ENCODE measurements at places on chromosomes 1 and 21.

- no peak for DNase-seq
Measured at GRCh38 chr1:81317191-81317590, 483.5 kb upstream of the ADGRL2 start.

GRCh38 chr1:94616506-94616905 lies 74.9 kb upstream of the F3 start:
- DNase-seq = no peak

DNA sequence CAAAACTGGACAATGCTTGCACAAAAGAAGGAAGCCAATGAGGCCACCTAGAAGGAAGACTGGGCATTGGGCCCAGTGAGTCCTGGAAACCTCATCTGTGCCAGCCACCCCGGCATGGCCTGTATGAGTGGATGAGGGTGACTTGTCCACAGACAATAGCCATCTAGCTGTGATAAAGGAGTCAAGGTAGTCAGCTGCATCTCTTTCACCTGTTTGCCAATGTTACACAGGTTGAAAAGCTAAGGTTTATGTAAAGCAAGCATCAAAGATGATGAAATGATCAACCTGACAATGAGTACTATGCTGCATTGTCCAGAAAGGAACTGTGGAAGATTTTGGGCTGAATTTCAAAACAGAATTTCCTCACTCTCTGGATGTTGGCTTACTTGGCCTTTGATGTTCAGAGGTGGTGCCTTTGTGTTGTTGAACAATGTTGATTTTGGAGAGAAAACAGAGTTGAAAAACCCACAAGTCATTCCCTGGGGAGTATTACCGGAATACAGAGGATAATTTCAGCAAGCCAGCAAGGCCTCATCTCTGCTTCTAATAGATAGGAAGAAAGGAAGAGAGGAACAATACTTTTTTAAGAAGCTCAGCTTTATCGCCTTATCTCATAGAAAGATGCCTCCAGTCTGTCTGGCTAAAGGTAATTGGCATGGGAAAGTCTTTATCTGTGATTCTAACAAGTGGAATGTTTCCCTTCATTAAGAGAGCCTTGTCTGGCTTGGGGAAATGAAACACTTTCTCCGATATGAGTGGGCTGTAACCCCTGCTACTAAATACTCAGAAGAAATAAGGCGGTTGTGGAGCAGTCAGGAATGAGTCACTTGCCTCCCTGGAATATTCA lies 11.4 kb upstream of the SELE start:
- no peak for DNase-seq

DNA sequence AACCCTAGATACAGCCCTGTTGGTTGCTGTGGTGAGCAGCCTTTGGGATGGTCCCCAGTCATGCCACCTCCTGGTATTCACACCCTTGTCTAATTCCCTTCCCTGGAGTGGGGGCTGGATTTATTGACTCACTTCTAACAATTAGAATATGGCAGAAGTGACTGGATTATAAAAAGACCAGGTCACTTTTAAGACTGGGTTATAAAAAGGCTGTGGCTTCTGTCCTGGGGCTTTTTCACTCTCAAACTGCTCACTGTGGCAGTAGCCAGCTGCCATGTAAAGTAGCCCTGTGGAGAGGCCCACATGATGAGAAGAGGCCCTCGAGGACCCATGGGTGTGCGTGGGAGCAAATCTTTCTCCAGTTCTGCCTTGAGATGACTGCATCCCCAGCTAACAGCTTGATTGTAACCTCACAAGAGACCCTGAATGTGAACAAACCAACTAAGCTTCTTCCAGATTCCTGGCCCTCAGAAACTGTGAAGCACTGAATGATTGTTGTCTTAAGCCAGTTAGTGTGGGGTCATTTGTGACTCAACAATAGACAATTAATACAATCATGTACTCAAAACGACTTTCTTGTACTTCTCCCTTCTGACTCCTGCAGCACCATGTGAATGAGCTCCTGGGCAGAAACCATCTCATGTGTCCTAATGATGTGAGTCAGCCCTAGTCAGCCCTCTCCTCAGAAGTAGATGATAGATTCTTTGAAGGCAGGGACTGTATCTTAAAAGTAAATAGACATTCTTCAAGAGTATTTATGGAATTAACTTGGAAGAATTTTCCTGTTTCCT lies 234.9 kb downstream of the TNR start:
- DNase-seq = no peak

GRCh38 chr1:210505601-210506496 lies 177.1 kb downstream of the HHAT start:
- DNase-seq = no peak

DNA sequence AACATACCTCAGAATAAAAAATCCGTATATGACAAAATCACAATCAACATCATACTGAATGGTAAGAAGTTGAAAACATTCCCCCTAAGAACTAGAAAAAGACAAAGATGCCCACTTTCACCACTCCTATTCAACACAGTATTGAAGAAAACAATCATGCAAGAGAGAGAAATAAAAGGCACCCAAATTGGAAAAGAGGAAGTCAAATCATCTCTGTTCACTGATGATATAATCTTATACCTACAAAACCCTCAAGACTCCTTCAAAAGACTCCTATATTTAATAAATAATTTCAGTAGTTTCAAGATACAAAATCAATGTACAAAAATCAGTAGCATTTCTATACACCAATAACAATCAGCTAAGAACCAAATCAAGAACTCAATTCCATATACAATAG lies 14.7 kb downstream of the PGLYRP4 start:
- DNase-seq = no peak

DNA sequence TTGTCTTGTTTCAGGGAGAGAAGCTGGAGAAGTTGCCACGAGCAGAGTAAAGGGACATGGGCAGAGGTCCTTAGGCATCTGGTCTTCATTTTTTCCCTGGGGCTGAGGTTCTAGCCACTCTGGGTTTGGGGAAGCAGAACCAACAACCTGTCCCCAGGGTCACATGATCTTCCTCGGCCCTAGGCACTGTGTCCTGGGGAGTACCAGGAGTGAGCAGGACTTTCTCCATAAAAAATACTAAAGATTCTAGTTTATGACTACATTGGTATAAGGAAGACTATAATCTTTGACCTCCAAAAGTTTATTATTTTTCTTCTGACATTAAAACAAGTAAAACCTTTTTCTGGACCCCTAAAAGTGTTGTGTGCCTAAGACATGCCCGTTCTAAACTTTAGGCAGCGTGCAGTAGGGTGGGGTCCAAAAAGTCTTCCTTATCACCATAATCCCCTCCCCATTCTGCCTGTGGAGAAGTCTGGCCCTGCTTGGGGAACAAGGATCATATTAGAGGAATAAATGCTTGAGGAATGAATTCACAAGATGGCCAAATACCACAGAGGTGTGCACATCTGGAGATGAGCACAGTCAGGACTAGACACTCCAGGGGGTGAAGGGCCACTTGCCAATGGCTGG lies 19.3 kb upstream of the IGSF3 start:
- DNase-seq = no peak

GRCh38 chr1:23184212-23184934 lies 15.7 kb upstream of the LUZP1 start:
- peak; percentile 43 for DNase-seq

DNA sequence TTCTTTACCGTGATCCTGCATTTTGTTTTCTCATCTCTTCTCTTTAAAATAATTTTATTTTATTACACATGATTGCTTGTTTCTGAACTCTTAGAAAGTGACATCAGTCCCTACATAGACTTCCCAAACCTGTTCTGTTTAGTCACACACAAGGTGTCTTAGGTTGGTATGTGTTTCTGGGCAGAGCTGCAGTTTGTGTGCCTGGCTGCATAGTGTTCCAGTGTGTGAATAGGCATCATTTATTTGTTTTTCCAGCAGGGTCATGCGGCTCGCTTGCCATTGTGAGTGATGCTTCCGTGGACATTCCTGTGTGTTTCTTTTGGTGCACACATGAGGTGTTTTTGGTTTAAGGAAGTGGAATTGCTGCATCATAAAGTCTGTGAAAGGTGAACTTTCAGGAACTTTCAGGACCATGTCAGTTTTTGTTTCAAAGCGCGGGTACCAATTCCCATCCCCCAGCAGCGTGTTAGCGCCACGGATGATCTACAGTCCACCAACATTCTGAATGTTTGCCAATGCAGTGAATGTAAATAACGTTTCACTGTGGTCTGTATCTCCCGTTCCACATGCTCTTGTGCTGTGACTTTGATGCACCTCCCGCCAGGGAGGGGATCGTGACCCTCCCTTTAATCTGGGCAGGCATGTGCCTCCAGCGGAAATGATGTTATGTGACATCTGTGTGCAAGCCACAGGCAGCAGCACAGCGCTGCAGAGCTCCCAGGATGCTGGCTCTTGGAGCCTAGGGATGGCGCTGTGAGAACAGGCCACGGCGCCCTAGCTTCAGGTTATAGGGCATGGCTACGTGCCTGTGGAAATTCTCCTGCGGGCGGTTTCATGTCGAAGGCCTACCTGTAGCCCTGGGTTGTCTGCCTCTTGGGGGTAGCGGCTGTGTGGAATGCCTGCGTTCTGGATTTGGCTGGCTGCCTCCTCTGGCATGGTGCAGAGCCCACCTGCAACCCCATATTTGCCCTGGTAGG lies 144.6 kb upstream of the COL6A1 start:
- no peak for DNase-seq

DNA sequence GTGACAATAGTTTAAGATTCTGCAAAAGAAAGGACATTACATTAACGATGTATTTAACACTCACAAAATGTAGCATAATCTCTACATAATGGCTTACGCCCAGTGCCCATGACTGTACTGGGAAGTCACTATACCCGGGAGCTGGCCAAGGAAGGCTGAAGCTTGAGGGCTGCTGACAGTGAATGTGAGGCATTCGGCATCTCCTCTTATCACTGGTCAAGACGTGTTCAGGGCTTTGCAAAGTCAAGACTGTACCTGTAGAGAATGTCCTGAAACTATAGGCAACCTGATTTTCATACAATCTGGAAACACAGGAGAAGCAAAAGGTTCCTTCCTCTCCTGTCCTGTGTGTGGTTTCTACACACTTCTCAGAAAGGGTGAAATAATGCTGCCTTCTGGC lies 12.7 kb upstream of the IFNGR2 start:
- DNase-seq = no peak

DNA sequence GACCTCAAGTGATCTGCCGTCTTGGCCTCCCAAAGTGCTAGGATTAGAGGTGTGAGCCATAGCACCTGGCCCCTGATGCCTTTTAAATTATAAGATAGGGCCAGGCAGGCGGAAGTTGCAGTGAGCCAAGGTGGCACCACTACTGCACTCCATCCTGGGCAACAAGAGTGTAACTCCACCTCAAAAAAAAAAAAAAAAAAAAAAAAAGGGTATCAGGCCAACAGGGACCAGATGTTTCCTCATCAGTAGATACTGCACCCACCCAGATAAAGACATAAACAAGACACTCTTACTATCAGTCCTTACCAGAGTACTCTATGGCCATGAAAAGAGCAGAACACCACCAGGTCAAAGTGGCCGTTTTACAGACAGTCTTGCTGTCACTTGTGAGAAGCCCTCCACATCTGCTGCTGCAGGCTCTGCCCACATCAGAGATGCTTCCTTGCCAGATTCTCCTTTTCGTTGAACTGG lies 3.3 kb downstream of the C21orf58 start:
- no peak for DNase-seq

DNA sequence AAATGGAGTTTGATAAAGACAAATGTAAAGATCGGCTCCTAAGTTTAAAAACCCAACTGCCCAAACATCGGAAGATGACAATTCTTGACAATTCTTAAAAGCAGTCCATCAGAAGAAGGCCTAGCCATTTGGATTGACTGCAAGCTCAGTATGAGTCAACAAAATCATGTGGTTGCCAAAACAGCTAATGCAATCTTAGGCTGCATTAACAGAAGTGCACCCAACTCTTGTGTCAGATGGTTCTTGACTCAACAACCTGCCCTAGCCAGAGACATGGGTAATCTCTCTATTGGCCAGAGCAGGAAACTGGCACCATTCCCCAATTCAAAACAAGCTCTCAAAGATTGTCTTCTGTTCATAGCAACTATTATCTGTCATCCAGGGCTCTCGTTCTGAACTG lies 9.9 kb upstream of the NCF2 start:
- no peak for DNase-seq

DNA sequence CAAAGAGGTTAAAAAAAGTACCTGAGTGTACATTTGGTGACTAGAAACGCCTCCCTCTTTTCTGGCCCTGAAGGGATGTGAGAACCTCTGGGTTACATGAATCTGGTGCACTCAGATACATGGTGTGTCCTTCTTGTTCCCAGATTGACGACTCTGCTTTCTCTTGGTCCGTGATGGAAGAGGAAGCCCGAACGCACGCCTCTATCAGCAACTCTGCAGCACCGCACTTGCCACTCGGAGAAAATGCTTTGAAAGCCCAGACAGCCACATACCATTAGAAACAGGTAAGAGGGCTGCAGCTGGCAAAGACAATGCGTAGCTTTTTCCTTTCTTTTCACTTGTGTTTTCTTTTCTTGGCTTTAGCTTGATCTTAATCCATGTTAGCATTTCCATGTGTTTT lies 21.1 kb upstream of the ZBTB21 start:
- no peak for DNase-seq
